Activated naive CD8-positive, alpha-beta T cell treated with anti-CD3 and anti-CD28 coated beads, Interleukin-2, amount 10 ng/mL, durations not matched to agents 7 days and 5 days (primary cell): ENCODE measurements at places on chromosomes 7 and 10. TPM values are rescaled to one million over a fixed set of nuclear protein-coding genes. Genes with fewer than 3 reads are reported as not detected.

The SPDYE18 gene
- 1.1 TPM for total RNA-seq

The STEAP1 gene
- total RNA-seq, result not detected

The GHRHR gene
- total RNA-seq, result not detected

The IRF5 gene
- total RNA-seq, result 7.7 TPM

The OGDH gene
- total RNA-seq, result 103 TPM

The WIPF3 gene
- not detected for total RNA-seq

The DGKI gene
- total RNA-seq, result not detected

The PTPRN2 gene
- 4.5 TPM for total RNA-seq

The PLAC9 gene
- not detected for total RNA-seq

The SFTPD gene
- not detected for total RNA-seq

The SPDYE2 gene
- not detected for total RNA-seq

The EFCAB10 gene
- total RNA-seq, result not detected

The DPCD gene
- total RNA-seq, result 4.0 TPM

The FAM241B gene
- 8.0 TPM for total RNA-seq

The POM121C gene
- 87.3 TPM for total RNA-seq

The GPR141 gene
- not detected for total RNA-seq

The VWA2 gene
- not detected for total RNA-seq

The TDRD1 gene
- total RNA-seq, result 0.20 TPM

The ARMH3 gene
- 27.8 TPM for total RNA-seq

The LRIT2 gene
- not detected for total RNA-seq

The AKR1C3 gene
- total RNA-seq, result 1.8 TPM

The NUDT13 gene
- total RNA-seq, result 2.1 TPM

The EMX2 gene
- total RNA-seq, result not detected

The NKX2-3 gene
- not detected for total RNA-seq

The ZNF117 gene
- 7.2 TPM for total RNA-seq

The SEMA3D gene
- total RNA-seq, result not detected

The SLC25A13 gene
- total RNA-seq, result 9.1 TPM

The GPR146 gene
- total RNA-seq, result 4.1 TPM

The PDZD7 gene
- total RNA-seq, result 1.1 TPM

The TRIM50 gene
- not detected for total RNA-seq
